Substantia nigra (tissue), 51 donors: ENCODE measurements at places on chromosomes 16 and 17.

- DNase-seq, result no peak
Observed at GRCh38 chr16:56373003-56373402, 52.3 kb downstream of the AMFR start.

DNA sequence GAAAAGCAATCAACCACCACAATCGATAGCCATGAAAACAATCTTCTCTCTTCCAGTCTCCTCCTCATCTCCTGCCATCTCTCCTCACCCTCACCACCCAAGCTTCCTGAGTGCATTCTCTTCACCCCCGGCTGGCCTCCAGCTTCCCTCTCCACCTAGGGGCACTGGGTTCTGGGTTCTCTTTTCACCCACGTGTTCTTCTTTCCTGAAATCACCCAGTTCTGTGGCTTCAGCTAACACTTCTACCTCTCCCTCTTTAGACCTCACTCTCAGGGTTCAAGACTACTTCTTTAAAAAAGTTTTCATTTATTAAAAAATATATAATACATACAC is 8.2 kb downstream of the ITGAM start:
- no peak for DNase-seq

DNA sequence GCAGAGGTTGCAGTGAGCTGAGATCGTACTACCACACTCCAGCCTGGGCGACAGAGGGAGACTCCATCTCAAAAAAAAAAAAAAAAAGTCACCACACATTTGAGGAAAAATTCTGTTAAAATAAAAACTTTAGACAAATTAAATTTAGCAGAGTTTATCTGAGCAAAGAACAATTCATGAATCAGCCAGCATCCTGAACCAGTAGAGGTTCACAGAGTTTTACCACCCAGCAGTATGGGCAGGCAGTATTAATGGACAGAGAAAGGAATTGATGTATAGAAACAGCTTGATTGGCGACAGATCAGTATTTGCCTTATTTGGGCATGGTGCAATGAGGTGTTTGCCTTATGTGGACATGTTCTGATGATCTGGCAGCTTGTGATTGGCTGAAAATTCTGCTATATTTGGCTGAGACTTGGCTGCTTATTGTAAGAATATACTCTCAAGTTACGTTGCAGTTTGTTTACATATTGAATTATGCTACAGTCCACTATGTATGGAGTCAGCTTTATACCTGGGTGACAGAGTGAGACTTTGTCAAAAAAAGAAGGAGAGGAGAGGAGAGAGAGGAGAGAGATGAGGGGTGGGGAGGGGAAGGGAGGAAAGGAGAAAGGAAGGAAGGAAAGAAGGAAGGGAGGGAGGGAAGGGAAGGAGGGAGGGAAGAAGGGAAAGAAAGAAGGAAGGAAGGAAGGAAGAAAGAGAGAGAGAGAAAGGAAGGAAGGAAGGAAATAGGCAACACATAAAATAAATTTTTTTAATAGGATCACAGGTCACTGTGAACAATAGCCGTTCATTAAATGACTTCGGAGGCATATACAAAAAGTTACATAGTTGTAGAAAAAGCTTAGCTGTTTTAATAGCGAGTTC is 14.6 kb downstream of the ABCC3 start:
- DNase-seq, result no peak

DNA sequence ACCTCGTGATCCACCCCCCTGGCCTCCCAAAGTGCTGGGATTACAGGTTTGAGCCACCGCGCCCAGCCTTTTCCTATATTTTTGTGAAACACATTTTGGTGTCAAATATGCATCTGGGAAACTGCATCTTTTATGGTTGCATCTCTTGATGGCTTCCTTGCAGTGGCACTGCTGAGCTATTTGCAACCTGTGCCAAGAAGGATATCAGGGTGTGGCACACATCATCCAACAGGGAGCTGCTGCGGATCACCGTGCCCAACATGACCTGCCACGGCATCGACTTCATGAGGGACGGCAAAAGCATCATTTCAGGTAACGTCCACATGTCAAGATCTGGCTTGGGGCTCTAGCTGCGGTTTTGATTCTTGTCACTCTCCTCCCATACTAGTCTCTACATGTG is 16.8 kb upstream of the USP43 start:
- no peak for DNase-seq

- DNase-seq, result peak; percentile 58
Observed at GRCh38 chr16:87333101-87333500, 15.9 kb upstream of the C16orf95 start.

GRCh38 chr16:28182183-28182582 is 29.6 kb downstream of the XPO6 start:
- no peak for DNase-seq

DNA sequence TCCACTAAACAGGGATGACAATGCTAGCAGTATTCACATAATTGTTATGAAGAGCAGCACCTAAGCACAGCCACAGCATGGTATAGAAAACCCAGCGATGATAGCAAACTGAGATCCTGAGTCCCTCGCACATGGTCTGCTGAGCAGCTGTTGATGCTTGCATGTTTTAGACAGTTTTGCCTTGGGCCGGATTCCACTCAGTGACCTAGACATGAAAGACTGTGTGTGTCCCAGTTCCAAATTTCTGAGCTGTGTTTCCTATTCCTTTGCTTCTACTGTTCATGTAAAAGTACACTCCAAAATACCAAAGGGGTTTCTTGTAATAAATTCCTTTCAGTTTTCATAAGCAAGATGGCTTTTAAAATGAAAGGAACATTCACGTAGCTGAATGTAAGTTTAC is 30.8 kb upstream of the CMTR2 start:
- no peak for DNase-seq

DNA sequence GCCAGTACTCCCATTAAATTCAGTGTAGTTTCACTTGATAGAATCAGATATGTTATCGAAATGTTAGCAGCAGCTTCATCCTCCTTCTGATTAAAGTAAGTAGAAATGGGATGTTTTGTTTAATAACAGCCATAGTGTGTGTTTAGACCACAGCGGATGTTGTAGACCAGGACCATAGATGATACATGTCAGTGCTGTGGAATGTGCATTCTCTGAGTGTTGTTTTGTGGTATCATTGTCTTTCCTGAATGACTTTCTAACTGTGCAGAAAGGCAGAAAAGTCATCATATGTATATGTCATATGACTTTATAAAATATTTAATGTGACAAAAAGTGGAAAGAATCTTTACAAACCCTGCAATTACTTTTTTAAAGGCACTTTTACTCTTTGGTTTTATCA is 55.6 kb downstream of the CYLD start:
- DNase-seq, result no peak

DNA sequence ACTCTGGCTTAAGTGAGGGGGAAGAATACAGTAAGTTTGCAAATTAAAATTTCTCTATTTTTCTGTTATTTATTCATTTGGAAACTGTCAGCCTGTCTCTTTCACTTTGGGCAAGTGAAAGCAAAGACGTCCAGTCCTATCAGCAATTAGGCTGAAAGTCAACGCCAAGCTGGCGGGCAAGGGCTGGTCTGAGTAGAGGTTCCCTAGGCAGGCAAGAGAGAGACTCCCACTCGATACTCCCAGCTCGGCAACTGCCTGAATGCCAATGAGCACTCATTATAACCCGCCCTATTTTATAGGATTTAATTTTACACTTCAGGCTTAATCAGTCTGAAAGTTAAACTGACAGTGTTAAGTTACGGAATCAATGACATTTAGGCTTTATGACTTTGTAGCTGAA is 14.3 kb upstream of the SLC38A8 start:
- DNase-seq, result no peak

DNA sequence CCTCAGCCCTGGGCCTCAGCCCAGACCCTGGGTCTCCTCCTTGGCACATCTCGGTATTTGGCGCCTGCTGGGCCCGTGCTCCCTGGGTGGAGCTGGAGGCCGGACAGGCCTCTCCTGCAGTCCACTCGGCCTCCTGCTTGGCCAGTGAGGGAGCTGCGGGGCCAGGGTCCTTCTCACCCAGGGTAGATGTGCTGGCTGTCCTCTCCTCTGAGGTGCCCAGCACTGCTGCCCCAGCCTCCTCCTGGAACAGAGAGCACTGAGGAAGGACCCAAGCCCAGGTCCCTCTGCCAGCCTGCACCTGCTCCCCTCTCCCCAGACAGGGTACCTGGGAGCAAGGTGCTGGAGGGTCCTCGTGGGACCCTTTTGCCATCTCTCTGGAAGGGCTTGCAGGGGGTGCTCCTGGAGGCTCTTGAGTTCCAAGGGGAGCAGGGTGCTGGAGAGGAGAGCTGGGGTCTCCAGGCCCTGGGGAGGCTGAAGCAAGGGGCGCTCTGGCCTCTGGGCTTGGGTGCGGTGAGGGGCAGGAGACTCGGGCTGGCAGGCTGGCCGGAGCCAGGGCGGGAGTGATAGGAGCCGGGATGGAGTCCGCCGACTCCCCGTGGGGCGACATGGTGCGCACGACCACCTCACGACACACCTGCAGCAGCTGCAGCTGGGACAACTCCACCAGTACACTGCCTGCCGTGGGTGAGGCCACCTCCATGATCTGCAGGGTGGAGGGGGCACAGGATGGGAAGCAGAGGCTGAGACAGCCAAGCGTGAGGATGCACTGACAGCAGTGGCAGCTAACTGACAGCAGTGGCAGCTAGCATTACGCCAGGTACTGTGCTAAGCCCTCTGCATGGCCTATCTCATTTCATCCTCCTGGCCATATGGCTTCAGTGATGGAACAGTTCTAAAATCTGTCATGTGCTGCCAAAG is 17.8 kb downstream of the TSPOAP1 start:
- no peak for DNase-seq

DNA sequence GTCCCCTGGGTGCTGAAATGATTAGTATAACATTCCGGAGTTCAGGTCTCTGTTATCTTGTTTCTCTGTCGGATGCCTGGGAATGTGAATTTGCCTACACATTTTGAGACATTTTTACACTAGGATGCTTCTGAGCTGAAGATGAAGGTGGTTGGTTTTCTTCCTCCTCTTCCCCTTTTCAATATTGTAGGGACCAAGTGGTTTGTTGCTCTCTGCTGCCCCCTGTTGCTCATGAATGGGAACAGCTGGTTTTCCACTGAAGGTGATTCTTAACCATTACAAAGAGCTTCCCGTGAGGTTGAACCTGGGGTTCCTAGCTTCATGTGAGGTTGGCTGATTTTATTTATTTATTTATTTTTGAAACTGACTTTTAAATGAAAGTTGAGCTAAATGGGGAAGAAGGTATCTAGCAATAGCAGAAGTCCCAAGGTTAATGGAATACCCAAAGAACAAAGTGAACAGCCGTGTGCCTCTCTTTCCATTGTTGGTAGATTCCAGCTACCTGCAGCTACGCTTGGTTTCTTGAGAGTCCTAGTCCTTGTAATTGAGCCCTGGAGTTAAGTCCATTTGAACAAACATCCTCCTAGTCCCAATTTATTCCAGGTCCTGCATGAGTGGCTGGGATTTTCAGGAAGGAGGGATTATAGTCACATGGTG is 983.9 kb upstream of the EEF2KMT start:
- DNase-seq, result peak; percentile 2

GRCh38 chr17:81961087-81961511 is at the start of gene NOTUM:
TSS of gene NOTUM (minus strand) at chr17:81961187. CDS start at chr17:81960909, 278 bp downstream.
- DNase-seq, result no peak

DNA sequence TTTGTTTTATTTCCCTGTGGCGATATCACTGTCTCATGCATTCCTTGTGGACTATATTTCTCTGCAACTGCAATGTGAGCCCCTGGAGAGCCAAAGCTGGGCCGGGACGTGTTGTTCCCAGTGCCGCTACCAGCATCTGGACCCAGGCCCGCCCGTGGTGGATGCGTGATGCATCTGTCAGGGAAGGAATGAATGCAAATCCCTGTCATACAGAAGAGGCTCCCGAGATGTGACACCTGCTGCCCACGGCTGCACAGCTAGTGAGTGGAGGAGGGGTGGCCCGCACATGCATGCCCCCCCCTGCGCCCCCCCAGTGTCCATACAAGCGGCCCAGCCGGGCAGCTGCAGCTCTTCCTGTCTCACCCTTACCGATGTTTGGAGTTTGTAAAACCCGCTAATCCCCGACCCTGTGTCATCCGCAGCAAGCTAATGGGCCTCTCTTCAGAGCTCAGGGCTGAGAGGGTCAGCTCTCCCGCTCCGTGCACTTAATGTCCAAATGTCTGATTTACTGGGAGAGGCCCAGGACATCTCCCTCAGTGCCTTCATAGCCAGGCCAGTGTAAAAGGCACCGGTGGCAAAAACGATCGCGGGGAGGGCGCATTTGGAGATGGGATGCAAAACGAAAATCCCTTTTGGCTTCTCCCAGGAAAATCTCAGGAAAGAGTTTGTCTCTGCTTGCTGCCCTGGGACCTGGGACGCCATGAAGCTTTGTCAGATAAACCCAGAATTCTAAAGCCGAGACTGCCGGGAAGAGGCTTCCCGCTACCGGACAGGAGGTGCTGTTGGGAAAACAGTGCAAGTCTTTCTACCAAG is 91.8 kb downstream of the FOXL1 start:
- DNase-seq, result no peak

DNA sequence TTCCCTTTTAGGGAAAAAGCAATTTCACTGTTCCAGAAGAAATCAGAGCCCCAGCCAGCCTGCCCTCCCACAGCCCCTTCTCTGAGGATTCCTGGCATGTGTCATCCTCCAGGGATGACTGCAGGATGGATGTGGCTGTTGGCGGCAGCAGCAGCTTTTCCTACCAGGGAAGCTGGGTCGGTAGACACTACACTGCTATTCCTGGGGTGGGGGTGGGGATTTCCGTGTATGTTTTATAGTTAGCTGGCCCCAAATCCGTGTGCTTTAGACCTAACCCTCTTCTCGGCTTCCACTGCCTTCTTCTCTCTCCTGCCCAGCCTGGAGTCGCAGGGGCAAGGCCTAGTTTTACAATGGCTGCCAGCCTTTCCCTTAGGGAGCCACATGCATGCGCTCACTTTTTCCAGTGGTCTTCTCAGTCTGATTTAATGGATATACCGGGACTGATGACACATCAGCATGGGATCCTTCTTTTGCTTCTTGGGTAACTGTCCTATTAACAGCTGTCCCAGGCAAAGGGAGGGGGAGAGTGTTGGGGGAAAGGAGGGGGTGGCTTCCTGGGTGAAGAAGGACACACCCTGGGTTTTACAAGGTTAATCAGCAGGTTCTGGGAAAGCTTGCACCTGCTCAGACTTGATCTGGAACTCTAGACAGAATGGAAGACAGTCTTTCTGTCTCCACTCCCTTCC is 2.7 kb upstream of the NFE2L1 start:
- no peak for DNase-seq
